T-helper 2 cell (primary cell): ENCODE measurements at places on chromosomes 1 and 21.

- no peak for DNase-seq
Measured at GRCh38 chr1:27600498-27601175, 3.3 kb downstream of the AHDC1 start.

DNA sequence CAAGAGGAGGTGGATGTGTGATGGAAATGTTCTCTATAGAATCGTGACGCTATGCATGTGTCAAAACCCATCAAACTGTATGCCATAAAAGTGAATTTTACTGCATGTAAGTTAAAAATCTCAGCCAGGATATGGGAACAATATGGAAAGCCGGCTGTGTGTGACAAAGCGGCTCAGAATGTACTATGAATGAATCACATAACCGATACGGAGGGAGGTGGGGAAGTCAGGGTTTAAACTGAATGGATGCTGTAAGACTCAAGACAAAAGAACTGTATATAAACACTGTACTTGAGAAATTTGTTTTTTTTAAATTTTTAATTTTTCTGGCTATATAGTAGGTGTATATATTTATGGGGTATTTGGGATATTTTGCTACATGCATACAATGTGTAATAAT, 111.6 kb upstream of the PDE4B start:
- no peak for DNase-seq

DNA sequence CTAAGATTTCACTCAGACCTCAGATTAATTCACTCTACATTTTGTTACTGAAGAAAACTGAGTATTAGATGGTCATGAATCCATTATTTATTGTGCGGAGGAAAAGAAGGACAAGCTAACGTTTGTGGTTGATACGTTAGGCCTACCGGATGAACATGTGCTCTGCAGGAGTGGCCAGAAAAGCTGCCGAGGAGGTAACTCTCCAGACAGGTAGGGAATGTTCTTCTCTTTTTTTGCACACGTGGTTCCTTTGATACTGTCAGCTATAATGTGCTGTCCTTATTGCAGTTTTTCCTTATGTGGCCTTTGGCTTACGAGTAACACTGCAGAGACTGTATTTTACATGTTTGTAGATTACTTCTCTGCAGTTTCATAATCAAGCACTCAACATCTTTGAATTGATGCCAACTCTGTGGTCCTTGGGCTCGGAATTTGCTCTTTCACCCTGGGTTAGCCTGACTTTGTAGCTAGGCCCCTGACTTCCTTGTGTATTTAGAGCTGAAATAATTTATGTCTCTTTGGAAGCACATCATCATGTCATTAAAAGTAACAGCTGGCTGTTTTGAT, 13.6 kb downstream of the MTR start:
- no peak for DNase-seq

GRCh38 chr1:168842916-168843315, 113.9 kb upstream of the DPT start:
- no peak for DNase-seq

DNA sequence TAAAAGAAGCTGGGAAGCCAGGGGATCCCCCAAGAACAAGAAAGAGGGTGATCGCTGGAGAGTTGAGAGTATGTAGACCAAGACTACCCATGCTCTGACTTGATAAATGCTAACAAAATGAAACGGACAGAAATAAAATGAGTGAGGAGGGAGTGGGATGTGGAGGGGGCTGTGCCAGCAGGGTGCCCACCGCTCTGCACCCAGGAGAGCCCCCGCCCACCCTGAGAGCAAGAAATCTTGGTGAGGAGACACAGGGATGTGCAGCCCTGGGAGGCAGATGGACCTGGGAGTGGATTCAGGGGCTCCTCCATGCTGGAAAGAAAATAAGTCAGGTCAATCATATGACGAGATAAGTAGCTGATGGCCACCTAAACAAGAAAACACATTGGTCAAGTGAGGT, 590.9 kb downstream of the AJAP1 start:
- no peak for DNase-seq

DNA sequence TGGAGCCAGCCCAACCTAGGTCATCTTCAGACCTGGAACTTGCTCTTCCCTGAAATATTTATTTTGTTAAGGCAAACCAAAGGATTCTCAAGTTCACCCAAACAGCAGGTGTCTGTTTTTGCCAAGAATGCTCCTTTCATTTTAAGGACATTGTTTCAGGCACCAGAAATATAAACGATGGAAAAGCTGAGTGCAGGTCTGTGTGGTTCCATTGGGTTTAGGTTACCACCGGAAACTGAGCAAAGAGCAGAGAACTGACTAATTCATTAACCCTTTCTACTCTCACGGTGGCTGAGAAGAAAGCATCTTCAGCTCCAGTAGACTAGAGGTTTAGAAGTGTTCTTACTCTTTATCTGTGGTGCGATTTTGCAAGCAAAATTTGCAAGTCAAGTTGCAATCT, 38.0 kb upstream of the ZC3H11B start:
- no peak for DNase-seq

DNA sequence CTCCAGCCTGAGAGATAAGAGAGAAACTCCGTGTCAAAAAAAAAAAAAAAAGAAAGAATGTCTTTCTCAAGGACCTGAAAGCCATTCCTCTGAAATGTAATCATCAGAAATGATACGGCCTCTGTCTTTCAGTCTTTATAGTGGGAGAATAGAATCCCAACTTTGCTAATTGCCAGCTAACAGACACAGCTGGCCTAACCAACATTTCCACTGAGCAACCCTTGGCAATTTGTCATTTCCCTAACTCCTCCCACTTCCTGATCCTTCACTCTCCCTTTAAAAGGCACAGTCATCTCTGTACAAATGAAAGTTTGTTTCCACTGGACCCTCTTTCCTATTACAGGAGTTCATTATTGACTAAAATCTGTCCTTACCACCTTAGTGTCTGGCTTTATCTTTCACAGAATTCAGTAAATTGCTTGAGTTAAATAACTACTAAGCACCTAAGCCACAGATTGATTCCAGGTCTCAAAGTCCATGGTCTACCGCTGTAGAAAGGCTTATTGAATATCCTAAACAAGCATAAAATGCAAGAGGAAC, 4.3 kb upstream of the CBR1 start:
- DNase-seq: no peak

GRCh38 chr1:7768583-7768982, 2.5 kb upstream of the VAMP3 start:
- no peak for DNase-seq

DNA sequence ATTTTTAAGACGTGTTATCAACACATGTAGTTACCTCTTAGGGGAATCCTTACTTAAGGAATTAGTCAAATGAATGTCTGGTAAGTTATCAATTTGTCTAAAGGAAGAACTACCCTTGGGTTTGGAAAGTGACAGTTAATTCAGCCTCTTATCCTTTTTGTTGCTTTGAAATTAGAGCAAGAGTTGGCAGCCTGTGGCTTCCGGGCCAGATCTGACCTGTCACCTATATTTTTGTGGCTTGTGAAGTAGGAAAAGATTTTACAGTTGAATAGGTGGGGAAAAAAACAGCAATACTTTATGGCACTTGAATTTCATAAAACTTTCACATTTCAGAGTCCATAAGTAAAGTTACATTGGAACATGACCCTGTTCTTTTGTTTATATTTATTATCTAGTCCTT, 5.5 kb downstream of the MRPS6 start:
- peak; percentile 73 for DNase-seq

- DNase-seq: no peak
Measured at GRCh38 chr1:36572906-36573305, 90.2 kb upstream of the CSF3R start.

DNA sequence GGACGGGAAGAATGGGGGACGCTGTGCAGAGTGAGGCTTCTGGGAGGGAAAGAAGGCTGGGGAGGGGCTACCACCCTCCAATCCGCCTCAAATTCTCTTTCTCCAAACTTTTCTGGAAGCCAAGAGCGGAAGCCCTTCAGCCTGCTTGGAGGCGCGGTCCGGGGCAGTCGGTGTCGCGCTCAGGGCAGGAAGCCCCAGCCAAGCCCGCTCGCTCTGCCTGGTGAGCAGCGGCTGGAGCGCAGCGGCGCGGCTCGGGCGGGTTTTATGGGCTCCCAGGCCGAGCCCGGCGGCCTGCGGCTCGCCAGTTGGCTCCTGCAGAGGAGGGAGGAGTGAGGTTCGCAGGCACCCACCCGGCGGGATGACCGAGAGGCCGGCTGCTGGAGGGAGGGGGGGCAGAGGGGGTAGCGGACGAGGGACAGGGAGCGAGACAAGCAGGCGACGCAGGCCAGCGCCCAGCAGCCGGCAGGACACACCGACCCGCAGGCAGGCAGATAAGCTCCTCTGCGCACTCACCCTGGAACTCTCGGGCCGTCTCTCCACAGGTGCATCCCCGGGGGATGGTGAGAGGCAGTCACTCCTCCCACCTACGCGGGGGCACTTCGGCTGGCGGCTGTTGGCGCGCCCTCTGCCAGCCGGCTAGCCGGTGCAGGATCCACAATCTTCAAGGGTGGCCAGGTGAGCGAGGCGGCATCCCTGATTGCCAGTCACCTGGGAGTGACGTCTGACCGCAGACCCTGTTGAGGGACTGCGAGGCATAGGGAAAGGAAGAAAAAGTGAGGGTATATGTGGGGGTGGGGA, at the start of gene AVPR1B:
TSS of gene AVPR1B (minus strand) at position 238 of the 798 bp plus-strand sequence. CDS start 498 bp downstream, outside the sequence.
- no peak for DNase-seq
